Naive B cell (primary cell): ENCODE measurements at places on chromosomes 11 and 22. TPM values are rescaled to one million over a fixed set of nuclear protein-coding genes. Genes with fewer than 3 reads are reported as not detected.

- no peaks in the 10 kb centered on the region for H3K4me1 ChIP-seq
- H3K36me3 ChIP-seq = peaks cover 8% of the 10 kb centered on the region
- H3K27me3 ChIP-seq = no peaks in the 10 kb centered on the region
- no peak for DNase-seq
- no peak overlapping the region for H3K4me3 ChIP-seq
Measured at GRCh38 chr11:108926171-108926840, 261.4 kb downstream of the DDX10 start.

DNA sequence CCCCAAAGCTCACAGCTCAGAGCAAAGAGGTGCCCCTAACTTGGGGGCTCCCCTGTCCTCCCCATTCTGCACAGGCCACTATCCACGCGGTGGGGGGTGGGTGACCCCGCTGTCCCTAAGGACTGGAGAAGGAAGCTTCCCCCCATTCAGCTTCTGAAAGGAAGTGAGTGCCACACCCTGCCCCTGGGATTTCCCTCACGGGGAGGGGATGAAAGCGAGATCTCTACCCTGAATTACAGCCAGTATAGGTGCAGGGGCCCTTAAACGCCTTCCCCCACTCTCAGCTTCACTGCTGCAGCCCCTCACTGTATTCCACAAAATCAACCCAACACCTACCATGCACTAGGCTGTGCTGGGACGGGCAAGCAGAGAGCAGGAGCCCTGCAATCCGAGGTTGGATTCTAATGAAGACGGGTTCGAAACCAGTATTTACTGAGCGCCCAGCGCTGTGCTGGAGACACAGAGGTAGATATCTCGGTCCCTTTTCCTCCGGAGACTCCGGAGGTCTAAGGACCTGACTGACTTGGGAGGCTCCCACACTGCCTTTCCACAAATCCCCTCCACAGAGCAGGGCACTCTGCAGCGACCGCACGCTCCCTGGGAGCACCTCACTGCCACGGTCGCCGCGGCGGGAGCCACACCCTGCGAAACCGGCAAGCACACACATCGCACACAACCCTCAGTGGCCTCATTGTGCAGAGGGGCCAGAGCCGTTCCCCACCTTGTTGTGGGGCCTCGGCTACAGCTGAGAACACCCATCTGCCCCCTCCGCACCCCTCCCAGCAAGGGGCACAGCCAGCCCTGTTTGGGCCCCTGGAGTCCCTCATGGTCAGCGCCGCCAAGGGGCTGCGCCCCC lies 1.8 kb downstream of the AHNAK start:
- no peaks in the 10 kb centered on the region for H3K27me3 ChIP-seq
- no peak for DNase-seq
- H3K4me3 ChIP-seq = peak overlapping the region; percentile 92
- H3K27ac ChIP-seq = peak overlapping the region; percentile 90
- no peaks in the 10 kb centered on the region for H3K36me3 ChIP-seq

- no peak for DNase-seq
- H3K27ac ChIP-seq = no peak overlapping the region
- H3K36me3 ChIP-seq = no peaks in the 10 kb centered on the region
- peaks cover 14% of the 10 kb centered on the region for H3K4me1 ChIP-seq
Measured at GRCh38 chr11:790721-791564, 1.1 kb upstream of the CEND1 start.

The NXPE2 gene
- polyA plus RNA-seq = not detected

The ACR gene
- not detected for polyA plus RNA-seq
